ENCODE measurements at places on chromosomes 7 and 10. TPM values are rescaled to one million over a fixed set of nuclear protein-coding genes. Genes with fewer than 3 reads are reported as not detected.

Gene TFAM
- 40.9 TPM for total RNA-seq

Gene ELFN1
- total RNA-seq = 1.2 TPM

Gene NPFFR1
- not detected for total RNA-seq

Gene TMEM176A
- not detected for total RNA-seq

Gene LIPK
- not detected for total RNA-seq

Gene TRIM8
- 82.2 TPM for total RNA-seq

Gene ZNF212
- 4.7 TPM for total RNA-seq

Gene SYT15
- total RNA-seq = 0.56 TPM

Gene ETV1
- total RNA-seq = 5.4 TPM

Gene SGCE
- total RNA-seq = 47.1 TPM

Gene CALHM1
- not detected for total RNA-seq

Gene NEBL
- 3.1 TPM for total RNA-seq

Gene CYP26A1
- total RNA-seq = 0.36 TPM

Gene STOX1
- total RNA-seq = 0.09 TPM

Gene PIP
- total RNA-seq = not detected

Gene LIPM
- not detected for total RNA-seq

Gene PKD2L1
- not detected for total RNA-seq

Gene ZSCAN25
- total RNA-seq = 15.1 TPM

Gene NIPSNAP2
- 34.8 TPM for total RNA-seq

Gene CLRN3
- total RNA-seq = 0.09 TPM
